Mammary epithelial cell (primary cell): ENCODE measurements at places on chromosomes 7 and 10.

DNA sequence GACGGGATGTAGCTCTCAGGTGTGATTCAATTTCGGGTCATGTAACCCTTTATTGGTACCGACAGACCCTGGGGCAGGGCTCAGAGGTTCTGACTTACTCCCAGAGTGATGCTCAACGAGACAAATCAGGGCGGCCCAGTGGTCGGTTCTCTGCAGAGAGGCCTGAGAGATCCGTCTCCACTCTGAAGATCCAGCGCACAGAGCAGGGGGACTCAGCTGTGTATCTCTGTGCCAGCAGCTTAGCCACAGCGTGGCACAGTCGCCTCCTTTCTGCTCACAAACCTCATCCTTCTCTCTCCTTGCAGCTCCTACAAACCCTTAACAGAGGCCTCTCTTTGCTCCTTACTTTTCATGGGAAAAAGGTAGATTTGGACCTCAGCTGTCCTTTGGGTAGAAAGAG is 197.5 kb upstream of the PRSS58 start:
- DNase-seq = no peak

DNA sequence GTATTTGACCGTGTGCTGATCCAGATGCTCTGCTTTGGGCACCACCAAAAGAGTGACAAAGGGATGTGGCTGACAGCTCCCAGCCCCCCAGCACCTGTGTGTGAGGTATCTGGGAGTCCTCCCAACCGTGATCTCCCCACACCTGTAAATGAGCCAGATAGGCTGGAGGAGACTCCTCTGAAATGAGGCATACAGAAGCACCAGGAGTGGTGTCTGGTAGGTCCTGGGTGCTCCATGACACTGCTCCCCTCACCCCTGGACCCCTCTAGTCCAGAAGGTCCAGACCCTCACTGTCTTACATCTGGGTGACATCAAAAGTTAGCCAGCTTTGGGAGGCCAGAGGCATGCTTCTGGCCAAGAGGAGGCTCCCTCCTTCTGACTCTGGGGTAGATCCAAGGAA is 20.0 kb upstream of the DRGX start:
- no peak for DNase-seq

DNA sequence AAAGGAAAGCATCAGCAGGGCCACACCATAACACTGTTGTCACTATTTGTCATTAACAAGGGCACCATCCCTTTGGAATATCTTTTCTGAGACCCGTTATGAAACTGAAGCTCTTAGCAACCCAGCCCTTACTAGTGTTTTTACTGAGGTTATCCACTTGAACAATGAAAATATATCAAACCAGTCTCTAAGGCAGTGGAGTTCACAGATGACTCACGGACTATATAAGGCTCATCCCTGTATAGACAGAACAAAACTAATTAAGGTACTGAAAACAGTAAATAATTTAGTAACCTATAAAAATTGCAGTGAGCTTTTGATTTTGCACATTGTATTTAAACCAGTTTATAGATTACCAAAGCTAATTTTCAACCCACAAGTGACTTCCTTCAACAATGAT is 196.0 kb downstream of the ELAPOR2 start:
- DNase-seq = no peak

DNA sequence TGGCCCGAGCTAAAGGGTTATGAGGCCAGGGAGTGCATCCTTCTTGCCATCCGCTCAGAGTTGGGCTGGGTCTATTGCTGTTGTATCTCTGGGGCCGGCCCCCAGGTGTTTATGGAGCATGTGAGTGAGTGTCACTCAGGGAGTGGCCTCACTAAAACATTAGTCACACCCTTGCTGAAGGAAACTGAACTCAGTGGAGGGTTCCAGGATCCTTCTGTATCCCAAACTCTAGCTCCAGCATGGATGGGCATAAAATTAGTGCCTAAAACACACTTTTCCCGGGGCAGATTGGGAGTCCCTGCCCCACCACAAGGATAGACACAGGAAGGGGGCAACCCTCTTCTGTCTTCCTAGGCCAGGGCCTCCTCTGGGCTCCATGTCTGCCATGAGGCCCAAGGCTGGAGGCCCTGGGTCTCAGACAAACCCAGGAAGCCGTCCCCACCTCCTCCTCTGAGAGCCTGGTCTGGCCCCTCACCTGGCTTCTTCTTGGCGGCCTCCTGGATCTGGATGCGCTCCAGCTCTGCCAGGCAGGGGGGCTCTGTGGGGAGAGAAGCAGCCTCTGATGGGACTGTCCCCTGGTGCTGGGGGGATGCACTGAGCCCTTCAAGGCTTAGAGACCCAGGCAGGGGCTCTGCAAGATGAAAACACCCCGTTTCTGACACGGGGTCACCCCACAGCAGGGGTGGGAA is 24.5 kb downstream of the SPOCK2 start:
- DNase-seq = peak; percentile 55

DNA sequence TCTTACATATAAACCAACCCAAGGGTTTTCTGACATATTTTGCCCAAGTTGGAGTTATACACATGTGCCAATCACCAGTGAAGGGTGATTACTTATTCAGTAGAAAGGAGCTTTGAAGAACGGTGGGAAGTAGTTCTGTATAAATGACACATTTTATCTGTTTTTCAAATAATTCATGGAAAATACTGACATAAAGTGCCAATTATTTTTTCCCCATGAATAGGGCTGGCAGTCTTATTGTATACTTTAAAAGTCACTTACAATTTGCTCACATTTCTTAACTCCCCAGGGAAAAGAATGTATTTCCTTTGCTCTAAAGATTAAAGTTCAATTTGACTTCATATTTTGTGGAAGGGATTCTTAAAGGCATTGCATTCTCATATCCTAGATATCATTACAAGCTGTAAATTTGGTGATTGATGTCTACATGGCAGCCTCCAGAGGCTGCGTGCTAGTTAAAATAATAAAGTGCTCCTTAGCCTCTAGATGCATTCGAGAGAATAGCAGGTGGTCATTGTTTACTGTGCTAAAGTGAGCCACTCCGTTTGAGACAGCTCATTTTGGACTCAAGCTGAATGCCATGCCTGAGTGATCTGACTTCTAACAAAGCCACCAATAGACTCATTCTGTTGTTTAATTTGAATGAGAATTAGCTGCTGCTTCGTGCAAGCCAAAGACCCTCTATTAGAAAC is 148.8 kb upstream of the NRP1 start:
- DNase-seq = no peak

- DNase-seq = no peak
Measured at GRCh38 chr10:95756041-95756761, at the start of gene ENTPD1. TSS of gene ENTPD1 (plus strand) at chr10:95756163. CDS start at chr10:95756240, 77 bp downstream.

GRCh38 chr7:126557271-126557670 is 695.5 kb downstream of the GRM8 start:
- no peak for DNase-seq

- DNase-seq = peak; percentile 92
Measured at GRCh38 chr10:72308320-72308987, 34.7 kb downstream of the DDIT4 start.

GRCh38 chr7:7664291-7664690 is 23.7 kb downstream of the UMAD1 start:
- no peak for DNase-seq

DNA sequence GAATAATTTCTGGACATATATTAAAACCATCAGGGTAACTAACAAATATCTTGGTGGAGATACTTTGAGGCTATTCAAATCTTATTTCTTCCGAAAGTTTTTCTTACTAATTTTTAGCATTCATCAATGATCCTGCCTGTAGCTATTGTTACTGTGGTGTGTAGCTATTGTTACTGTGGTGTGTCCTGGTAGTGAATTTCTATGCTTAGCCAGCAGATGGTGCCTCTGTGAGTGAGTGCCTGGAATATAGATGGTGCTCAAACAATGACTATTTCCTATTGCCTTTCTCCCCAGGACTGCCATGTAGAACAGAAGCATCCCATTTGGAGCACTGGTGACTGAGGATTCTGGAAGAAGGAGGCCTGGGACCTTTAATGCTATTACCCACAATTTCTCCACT is 245.7 kb downstream of the CCSER2 start:
- DNase-seq = peak; percentile 5

GRCh38 chr7:156479596-156479995 is 161.0 kb upstream of the RNF32 start:
- no peak for DNase-seq

GRCh38 chr7:31335161-31335856 is 5.2 kb downstream of the NEUROD6 start:
- DNase-seq = no peak

DNA sequence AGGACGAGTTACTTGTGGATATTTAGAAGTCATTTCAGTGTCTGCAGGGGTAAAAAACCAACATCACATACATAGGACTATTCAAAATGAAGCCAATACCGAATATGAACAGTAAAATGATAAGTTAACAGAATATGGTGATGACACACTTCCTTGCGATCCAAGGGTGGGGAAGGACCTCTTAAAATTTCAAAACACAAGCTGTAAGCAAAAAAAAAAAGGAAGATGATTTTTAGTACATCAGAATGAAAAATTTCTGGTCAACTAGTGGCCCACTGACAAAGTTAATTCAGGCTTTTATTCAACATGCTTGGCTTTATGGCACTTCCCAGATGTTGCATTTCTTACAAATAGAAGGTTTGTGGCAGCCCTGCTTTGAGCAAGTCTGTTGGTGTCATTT is 19.0 kb upstream of the GALNTL5 start:
- DNase-seq = no peak

- no peak for DNase-seq
Measured at GRCh38 chr7:105760551-105761447, 115.6 kb downstream of the ATXN7L1 start.

- DNase-seq = no peak
Measured at GRCh38 chr7:28854750-28855074, 103.4 kb downstream of the TRIL start.
